ENCODE measurements at places on chromosomes 6 and 20. TPM values are rescaled to one million over a fixed set of nuclear protein-coding genes. Genes with fewer than 3 reads are reported as not detected.

RANBP9 gene
- total RNA-seq: 51.9 TPM

C4B gene
- 4.9 TPM for total RNA-seq

PREX1 gene
- 29.5 TPM for total RNA-seq

BTN1A1 gene
- not detected for total RNA-seq

GTF2H4 gene
- 69.6 TPM for total RNA-seq
